ENCODE measurements at places on chromosomes 1 and 21.

GRCh38 chr1:84957966-84958365 lies 38.9 kb downstream of the MCOLN2 start:
- DNase-seq: no peak

DNA sequence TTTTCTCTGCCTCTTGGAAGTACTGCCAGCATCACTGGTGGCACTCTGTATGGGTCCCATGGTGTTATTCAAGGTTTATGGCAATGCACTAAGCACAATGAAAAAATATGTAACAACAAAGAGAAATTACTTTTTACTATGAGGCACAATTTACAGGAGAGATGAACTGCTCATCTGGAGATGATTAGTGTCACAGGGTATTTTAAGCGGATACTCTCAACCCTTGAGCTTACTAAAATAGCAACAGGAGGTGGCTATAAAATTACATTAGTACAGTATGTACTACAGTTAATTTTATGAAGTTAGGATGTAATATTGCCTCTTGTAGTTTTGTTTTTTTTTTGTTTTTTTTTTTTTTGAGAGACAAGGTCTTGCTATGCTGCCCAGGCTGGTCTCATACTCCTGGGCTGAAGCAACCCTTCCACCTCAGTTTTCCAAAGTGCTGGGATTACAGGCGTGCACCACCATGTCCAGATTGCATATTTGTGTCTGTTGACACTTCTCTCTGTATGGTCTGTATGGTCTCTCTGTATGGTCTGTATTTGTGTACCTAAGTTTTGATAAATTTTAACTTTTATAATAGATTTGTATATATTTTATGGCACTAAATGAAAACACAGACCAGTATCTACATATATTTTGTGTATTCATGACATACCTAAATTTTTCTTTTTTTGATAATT lies 175.6 kb upstream of the HP1BP3 start:
- DNase-seq: no peak

GRCh38 chr1:9910076-9910422 lies at the start of gene CTNNBIP1:
TSS of gene CTNNBIP1 (minus strand) at chr1:9910269. CDS start at chr1:9872064, 38,205 bp downstream.
- DNase-seq: peak; percentile 88

GRCh38 chr1:150160964-150161621 lies 11.4 kb downstream of the PLEKHO1 start:
- no peak for DNase-seq

DNA sequence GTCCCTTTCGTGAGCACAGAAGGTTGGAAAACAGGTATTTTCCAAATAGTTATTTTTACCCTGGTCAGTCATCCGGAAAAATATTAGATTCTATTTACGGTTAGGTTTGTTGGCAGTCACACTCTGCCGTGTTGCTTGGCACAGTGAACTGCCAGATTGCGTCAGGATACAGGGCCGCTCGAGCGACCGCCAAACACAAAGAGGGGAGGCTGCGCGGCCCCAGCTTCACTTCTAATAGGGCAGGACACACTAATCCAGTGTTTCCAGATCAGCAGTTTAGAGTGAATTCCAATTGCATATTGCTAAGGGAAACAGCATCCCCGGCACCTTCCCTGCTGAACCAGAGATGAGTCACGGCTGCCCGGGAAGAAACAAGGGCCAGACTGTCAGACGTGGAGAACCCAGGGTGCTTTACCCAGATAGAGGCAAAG lies 22.9 kb downstream of the UMODL1 start:
- DNase-seq: no peak

DNA sequence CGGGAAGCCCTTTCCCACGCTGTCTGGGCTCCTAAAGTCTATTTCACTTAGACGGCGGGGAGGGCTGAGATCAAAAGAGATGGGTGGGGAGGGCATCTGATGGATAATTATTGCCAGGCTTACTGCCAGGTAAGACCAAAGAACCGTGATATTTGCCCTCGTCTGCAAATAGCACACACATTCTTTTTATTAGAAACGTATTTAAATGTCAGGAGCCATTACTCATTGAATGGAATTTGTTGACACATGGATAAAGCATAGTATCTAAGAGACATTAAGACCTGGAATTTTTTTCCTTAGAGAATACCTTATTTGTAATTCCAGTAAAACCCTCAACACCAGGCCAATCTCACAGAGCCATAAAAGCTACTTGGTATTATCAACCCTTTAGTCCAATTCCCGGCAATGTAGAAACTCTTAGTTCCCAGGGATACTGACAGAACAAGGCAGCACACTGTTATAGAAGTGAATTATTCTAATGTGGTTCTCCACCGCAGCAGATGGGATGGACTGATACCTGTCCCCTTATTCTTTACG lies 10.6 kb downstream of the URB1 start:
- no peak for DNase-seq

DNA sequence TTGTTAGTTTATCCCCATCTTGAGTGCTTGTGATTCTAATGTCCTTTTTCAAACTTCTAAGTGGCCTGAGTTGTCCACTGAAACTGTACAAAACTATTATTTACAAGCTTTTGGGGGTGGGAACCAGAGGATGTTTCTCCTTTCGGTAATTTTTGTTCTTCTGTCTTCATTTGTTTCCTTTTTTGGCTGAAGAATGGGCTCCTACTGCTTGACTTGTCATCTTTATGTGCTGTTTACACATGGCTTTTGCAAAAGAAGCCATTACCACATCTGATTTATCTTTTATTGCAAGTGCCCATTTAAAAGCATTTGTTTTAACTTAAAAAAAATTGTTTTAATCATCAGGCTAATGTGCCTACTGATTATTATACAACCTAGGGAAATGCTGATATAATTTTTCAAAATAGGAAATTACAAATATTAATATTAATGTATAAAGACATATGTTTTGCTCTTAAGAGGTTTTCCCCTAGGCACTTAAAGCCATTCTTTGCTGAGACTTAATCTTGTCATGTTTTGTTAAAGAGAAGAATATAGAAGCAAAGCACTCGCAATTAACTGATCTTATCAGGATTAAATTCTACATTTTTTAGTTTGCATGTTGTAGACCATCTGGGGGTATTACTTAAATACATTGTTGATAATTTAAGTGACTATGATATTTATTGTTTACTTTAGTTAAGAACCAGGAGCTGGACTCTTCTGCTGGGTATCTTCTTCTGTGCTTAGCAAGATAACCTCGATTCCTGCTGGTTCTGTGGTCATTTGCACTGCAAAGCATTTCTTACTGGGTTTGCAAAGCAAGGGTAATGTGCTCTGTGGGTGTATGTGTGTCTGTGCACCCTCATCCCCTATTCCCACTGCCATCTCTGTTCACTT lies 40.1 kb downstream of the TMEM200B start:
- DNase-seq: no peak

- DNase-seq: peak; percentile 74
These were observed 31.9 kb downstream of the ZNF648 start for GRCh38 chr1:182029379-182030331.

DNA sequence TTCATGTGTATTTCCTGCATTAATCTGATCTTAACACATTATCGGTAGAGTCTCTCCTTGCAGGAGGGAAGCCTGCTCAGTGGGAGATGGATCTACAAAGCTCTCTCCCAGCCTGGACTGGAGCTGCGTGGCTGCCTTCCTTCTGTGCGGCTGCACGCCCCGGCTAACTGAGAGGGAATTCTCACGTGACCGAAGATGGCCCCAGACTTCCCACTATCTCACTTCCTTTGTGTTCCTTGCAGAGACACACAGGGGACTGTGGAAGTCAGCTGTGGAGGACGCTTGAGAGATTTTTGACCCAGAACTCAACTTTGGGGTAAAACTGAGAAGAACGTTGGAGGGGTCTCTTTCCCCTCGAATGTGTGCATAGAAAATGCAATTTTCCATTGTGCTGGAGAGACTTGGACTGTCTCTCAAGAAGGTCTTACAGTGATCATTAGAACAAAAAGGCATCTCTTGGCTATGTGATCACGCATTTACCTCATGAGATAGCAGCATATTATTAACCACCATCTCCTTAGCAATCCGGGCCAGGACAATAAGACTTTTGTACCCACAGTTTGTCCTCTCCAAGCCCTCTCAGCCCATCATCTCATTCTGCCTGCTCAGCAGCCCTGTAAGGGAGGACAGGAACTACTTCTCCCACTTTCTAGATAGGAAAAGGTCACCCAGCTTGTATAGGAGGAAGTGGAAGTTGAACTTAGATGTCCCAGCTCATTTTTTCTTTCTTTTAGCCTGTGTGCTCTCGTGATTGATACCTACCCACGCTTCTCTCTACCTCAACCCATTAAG lies 49.3 kb upstream of the TARBP1 start:
- no peak for DNase-seq

DNA sequence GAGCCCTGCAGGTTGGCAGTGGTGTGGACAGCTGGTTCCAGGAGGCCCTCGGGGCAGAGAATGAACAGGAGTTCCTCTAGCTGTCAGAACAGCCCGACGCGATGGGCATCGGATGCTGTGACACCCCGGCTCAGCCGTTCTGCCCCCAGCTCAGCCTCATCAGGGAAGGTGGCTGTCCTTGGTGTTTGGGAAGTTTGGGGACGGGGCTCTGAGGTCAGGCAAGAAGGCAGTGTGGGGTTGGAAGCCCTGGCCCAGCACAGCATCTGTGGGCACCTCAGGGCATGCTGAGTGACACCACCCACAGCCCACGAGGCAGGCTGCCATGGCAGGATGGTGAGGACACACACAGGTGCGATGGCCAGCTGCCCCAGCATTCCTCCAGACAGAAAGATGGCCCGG lies 40.9 kb upstream of the CCDC27 start:
- no peak for DNase-seq

DNA sequence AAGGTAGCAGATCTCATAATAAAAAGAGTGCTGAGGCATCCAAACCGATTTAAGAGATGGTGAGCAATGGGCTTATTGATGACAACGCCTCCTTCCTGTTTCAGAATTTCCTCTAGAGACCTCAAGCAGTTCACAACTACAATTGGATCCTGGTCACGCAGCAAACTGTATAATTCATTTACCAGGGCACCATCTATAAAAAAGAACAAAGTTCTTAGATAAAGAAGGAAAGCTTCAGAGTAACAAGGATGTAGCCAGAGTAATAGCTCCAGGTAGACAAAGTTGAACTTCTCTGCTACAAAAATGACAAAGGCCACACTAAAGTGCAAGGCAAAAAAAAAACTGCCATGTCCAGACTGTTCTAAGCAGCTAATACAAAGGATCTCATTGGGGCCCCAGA lies 3.4 kb downstream of the AP4B1 start:
- DNase-seq: no peak

DNA sequence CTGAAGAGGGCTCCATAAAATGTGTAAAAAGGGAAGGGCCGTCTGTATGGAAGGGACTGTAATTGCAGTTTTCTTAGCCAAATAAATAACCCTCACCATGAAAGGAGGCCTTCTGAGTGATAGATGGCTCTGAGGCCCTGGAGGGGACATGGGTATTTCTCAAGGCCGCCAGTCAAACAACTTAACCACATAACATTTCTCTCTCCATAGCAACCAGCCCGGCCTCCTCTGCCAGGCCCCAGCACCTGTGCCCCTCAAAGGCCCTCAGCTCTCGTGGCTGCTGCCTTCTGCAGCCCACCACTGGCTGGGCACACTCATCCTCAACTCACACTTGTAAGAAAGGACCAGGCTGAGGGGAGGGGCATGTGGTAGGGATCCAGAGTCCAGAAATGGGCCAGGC lies 57.0 kb upstream of the GJB5 start:
- no peak for DNase-seq

DNA sequence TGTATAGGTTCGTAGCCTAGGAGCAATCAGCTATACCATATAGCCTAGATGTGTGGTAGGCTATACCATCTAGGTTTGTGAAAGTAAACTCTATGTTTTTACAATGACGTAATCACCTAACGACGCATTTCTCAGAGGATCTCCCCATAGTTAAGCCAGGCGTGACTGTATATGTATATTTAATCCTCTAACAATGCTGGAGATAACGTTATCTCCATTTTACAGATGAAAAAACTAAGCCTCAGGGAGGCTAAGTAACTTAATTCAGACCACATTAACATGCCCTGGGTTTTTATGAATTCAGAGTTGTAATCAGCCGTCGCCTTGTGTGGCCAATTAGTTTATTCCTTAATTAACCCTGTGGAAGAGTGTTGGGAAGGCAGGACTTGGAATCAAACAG lies 107.7 kb upstream of the PLXNA2 start:
- no peak for DNase-seq

GRCh38 chr1:19477284-19478249 lies 7.8 kb downstream of the CAPZB start:
- DNase-seq: no peak

DNA sequence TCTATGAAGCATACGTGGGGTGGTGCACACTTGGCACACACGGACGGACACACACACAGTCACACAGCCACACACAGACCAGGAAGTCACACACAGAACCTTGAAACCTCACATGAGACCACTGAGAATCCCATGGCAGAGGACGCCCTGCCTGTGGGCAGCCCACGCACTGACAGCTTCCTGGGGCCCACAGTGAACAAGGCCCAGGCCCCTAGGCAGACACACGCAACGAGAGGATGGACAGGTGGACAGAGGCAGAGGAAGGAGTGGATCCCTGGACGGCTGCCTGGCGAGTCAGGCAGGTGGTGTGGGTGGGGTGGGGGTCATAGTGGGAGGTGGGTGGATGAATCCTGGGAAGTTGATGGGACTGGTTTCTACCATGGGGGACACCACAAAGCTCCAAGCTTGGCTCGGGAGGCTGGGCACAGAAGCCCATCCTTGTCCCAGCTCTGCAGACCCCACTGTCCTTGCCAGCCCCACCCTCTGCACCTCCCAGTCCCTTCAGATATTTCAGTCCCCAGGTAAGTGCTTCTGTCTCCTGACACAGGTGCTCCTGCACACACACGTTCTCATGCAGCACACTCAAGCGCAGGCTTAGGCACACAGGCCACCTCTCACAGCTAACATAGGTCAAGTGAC lies 49.1 kb downstream of the WNT9A start:
- no peak for DNase-seq

- DNase-seq: no peak
These were observed 17.3 kb upstream of the IRF2BP2 start for GRCh38 chr1:234627009-234627950.

- DNase-seq: no peak
These were observed 47.1 kb downstream of the FCRL3 start for GRCh38 chr1:157653494-157653873.

DNA sequence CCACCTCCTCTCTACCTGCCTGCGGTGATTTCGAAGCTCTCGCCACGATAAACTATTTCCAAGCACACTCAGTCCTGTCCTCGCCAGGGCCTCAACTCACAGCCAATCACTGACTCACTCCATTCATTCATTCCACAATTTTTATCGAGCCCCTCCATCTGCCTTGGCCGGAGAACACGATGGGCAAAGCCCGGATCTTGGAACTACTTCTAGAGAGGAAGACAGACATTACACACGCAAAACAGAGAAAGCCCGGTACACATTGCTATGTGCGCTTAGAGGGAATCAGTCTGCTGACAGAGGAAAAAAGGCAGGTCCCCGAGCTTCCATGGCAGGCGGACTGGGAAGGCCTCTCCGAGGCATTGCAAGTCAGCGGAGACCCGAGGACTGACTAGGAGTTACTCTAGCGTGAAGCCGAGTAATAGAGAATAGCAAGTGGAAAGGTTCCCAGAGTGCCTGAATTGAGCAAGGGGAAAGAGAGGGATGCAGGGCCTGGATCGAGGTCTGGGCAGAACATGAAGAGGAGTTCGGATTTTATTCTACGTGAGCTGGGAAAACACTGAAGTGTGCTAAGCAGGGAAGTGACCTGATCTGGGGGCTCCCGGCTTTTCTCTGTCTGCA lies 54.2 kb upstream of the DNAJC6 start:
- DNase-seq: no peak

Measured in GM12891 (cell line).